ENCODE measurements at places on chromosomes 2 and 18.

DNA sequence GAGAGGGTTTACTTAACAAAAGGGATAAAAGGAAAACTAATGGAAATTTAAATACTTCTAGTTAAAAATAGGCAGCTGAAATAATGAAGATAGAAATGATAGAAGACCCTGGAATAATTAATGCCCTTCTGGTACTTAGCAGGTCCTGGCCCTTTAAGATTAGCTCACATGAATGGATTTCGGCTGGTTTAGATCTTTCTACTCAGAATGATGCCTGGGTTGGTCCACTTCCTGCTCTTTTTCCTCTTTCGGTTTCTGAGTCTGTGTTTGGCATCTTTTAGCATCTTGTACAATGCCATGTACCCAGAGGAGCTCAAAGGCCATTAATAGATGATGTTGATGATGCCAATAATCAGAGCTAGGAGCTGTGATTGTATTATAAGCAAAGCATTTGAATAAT, 290.5 kb downstream of the CLIP4 start:
- DNase-seq: no peak

DNA sequence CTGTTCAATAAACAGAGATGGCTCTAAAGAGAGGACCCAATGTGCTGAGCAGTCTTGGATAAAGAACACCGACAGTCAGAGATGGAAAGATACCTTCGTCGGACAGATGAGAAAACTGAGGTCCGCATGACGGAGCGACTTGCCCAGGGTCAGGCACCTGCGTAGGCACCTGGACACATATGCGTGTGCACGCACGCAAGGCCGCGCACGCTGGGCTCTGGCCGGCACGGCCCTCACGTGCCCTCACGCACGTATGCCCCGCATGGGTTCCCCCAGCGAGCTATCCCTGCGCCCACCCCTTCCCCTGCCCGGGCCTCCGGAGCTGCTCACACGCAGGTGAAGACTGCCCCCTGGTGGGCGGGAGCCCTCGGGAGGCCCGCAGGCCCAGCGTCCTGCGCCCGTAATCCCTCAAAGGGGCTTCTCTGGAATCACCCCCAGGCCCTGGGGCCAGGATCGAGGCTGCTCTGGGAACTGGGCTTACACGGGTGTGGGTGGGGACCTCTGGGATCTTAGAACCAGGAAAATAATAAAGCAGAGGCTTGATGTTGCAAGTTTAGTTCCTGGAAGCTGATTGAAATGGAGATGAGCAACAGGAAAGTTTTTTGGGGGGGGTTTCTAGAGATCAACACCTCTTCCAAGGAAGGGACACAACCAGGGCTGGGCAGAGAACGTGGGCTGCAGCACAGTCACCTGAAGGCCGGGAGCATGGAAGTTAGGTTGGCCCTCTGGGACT, 246.3 kb downstream of the TNS1 start:
- DNase-seq: peak; percentile 53

GRCh38 chr2:28687640-28688385, 63.8 kb upstream of the PPP1CB start:
- no peak for DNase-seq

DNA sequence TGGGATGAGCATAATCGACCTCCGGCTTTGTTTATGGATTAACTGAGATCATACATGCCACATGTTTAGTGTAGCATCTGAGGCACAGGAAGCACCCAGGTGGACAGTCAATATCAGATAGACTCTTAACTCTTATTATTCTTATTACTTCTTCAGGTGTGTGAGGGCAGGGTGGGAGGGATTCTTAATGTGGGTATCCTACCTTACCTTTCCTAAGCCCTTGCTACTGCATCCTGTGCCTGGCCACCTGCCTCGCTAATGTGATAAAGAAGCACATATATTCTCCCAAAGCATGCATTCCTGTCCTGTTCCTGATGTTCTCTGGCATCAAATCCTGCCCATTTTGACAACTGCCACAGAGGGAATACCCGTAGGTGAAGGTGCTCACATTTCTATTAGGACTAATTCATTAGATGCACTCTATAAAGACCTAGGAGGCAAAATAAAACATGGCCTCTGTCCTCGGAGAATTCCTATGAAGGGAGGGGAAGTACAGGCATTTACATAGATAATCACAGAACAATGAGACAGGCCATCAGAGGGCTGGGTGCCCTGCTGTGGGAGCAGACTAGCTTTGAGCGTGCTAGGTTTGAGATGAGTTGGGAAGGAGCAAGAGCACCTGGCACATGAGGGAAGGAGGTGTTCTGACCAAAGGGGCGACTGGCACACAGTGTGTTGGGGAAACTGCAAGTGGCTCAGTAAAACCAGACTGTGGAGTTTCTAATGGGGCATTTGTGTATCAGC, 19.5 kb upstream of the CELF4 start:
- DNase-seq: no peak

DNA sequence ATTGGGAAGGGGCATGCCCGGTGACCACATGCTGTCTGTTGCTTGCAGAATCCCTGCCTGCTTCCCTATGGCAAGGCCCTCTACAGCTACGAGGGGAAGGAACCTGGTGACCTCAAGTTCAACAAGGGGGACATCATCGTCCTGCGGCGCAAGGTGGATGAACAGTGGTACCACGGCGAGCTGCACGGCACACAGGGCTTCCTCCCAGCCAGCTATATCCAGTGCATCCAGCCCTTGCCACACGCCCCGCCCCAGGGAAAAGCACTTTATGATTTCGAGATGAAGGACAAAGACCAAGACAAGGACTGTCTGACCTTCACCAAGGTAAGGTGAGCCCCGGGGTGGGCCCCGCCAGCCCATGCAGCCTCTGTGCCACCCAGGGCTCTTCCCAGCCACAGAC, 218.6 kb downstream of the SH3RF3 start:
- no peak for DNase-seq

GRCh38 chr2:40251137-40251536, 200.8 kb downstream of the SLC8A1 start:
- DNase-seq: no peak

DNA sequence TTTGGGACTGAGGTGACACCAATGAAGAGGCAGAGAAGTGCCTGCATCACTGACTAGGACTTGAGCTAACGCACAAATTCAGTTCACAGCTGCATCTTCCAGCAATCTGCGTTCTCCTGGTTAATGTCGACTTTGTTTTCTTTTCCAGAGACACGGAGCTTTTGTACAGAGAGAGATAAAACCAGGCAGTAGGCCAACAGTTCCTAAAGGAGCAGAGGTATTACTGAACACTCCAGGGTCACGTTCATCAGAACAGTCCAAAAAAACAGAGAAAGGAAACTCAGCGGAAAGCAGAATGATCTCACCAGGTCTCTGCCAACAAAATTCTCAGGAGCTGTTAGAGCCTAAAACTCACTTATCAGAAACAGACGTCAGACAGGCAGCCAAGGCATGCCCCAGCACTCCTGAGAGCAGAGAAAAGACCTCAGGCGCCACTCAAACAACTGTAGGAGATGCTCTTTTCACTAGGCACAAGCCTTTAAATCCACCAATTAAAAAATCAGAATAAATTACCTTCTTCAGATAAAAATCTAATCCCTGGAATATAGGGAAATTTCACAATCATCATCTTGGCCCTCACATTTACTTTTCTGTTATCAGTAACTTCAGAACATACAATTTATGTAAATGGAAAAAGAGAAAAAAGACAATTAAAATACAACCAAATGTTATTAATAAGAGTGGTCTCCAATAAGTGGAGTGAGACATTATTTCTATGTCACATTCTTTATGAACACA, 95.9 kb upstream of the SPTBN1 start:
- DNase-seq: no peak

DNA sequence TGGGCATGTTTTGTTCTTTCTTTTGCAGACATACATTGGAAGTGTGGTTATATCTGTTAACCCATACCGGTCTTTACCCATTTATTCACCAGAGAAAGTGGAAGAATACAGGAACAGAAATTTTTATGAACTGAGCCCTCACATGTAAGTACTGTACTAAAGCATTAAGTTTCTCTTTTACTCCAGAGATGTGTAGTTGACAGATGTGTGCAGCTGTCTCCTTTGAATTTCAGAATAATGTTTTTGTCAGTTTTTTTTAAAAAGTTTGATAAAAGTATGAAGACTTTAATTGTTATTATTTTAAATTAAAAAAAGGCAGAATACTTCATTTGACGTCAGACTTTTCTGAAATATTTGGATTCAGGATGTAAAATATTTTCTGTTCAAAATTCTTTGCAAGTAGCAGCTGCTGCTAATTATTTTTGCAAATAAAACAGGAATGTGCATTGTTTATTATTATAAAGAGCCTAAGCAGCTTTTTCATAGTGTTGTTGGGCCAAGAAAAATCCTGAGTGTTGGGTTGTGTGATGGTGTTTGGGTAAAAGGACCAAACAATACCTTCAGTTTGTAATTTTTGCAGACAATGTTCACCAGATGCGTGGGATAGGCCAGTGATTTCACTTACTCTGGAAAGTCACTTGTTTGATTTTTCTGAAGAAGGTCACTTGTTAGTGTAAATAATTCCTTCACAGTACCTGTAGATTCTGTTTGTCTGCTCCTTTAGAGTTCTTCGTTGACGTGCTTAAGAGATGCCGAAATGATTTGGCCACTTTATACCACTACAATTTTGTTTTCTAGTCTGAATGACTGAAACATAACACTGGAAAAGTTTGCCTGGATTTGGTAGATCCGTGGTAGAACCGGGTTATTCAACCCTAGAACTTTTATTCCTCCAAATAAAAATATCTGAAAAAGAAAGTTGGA, 51.1 kb downstream of the MYO1B start:
- no peak for DNase-seq

DNA sequence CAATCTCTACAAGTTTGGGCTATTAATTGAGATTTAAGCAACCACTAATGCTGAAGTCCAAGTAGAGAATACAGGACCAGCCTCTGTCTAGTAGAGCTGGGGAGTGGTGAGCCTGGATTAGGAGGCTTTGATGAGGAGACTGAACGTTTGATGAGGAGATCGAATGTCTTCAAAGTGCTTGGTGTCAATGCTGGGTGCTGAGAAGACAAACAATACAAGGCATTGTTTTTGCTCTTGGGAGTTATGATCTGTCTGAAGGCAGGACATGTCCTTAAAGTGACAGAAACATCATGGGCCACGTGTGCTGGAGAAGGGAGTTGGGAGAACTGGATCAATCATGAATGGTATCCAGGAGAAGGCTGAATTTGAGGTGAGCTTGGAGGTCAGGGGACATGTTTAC, 143.6 kb downstream of the SPHKAP start:
- DNase-seq: no peak

GRCh38 chr2:150052457-150052856, 435.0 kb downstream of the RND3 start:
- DNase-seq: no peak

DNA sequence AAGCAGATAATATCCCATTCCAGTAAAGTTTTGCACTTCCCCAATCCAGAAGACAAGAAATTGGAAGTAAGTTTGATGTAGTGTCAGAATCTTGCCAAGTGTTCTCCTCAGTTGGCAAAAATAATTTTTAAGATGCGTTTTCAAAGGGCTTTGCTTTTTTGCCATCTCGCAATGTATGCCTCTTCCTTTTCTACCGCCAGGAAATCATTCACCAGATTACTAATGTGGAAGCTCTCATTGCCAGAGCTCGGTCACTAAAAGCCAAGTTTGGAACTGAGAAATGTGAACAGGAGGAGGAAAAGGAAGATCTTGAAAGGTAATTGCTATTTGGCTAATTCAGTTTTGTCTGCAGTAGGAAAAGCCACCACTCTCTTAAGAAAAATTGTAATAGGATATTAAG, 110.7 kb downstream of the RAB3GAP1 start:
- no peak for DNase-seq

- DNase-seq: no peak
These were observed 4.1 kb upstream of the PRKCE start for GRCh38 chr2:45647356-45647755.

- no peak for DNase-seq
These were observed 85.4 kb upstream of the HS6ST1 start for GRCh38 chr2:128403814-128404708.

DNA sequence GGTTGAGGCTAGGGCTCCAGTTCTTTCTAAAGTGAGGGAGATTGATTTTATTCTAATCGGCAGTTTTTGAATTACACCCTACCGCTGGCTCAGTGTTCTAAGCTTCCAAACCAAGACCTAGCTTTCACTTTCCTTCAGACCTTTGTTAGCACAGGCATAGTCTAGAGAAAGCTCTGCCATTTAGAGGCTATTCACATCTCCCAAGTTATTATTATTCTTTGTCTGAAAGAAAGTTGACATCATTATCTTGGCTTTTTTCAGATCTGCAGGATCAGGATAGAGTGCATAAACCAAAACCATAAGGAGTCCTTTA, 276.8 kb downstream of the ASXL3 start:
- DNase-seq: no peak

DNA sequence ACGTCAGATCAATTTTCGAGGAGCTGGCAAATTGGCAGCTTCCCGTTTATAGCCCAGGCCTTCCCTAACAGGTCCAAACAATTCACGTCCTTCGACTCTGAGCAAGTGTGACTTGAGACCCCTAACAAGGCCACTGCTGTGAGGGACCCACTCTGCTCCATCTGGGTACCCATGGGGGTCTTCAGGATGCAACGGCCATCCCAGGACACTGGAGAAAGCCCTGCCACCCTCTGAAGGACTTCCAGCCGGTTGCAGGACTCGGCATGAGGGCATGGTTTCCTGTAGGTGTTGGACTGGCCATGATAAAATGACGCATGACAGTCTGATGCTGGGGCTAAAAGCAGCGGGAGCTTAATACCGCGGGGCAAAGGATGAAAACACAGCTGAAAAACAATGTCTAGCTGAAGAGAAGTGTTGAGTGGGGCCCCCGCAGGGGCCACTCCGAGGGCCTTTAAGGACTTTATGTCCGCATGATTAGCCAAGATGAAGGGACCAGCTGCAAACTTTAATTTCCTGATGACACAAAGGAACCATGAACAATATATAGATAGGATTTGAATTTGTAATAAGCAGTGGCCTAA, 113.3 kb upstream of the ZNF521 start:
- no peak for DNase-seq

DNA sequence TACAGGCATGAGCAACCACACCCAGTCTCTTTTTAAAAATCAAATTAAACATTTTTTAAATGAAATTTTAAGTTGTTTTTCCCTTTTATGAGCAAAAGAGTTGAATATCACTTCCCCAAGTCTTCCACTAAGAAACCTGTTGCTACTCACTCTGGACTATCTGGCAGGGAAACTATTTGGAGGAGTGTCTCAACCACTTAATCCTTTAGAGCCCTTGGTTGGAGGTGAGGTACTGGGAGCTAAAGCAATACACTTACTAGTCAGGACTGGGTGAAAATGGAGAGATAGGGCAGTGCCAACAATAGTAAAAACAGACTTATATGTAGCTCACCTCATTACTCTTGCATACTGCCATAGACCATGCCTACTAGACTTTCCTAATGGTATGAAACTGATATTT, 135.5 kb downstream of the RND3 start:
- no peak for DNase-seq
